Adrenal gland (tissue), 19 donors: ENCODE measurements at places on chromosomes 16 and 17. TPM values are rescaled to one million over a fixed set of nuclear protein-coding genes. Genes with fewer than 3 reads are reported as not detected.
A peak's percentile ranks its signal among the peaks of the same experiment; 100 is the strongest.

DNA sequence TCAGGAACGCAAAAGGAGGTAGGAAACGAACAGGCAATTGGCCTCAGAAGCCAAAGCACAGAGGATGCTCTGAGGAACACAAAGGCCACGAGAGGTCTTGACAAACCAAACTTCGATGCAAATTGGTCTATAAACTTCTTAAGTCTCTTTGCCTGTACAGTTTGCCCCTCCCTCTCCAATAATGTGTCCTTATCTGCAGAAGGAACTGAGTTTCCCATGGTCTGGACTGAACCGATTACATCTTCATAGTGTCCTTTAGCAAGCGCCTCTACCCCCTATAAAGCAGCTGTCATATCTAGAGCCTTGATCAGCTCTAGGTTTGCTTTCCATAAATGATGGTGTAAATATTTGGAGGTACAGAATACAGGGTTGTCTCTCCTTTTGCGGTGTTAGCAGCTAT is 3.1 kb upstream of the CDRT4 start:
- no peaks in the 10 kb centered on the region for H3K27me3 ChIP-seq
- H3K4me1 ChIP-seq, result no peaks in the 10 kb centered on the region
- H3K27ac ChIP-seq, result no peak overlapping the region
- H3K36me3 ChIP-seq, result no peaks in the 10 kb centered on the region
- H3K4me3 ChIP-seq, result no peak overlapping the region
- DNase-seq, result no peak

DNA sequence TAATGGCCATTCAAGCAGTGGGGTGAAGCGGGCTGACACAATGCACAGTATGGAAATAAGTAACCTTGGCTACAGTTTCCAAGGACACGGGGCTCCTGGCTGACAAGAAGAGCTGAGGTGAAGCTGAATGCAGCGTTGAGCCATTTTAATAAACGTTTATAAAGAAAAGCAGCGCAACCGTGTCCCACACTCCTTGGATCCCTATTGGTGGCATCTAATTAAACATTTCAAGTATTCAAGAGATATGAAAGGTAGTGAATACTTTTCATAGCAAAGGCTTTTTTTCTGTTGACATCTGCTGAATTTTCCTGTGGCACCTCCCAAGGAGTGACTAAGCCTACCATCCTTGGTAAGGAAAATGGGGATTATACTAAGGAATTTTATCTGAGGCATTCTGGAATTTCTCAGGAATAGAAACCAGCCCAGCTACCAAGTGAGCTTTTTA is 26.5 kb downstream of the DUSP14 start:
- H3K27me3 ChIP-seq, result no peaks in the 10 kb centered on the region
- H3K27ac ChIP-seq, result no peak overlapping the region
- peaks cover 60% of the 10 kb centered on the region for H3K36me3 ChIP-seq
- DNase-seq, result no peak
- H3K4me1 ChIP-seq, result no peaks in the 10 kb centered on the region
- H3K4me3 ChIP-seq, result no peak overlapping the region

The CD19 gene
- 0.32 TPM for total RNA-seq

GRCh38 chr17:4425398-4425797 is 8.3 kb upstream of the SPNS3 start:
- H3K36me3 ChIP-seq, result no peaks in the 10 kb centered on the region
- H3K27me3 ChIP-seq, result no peaks in the 10 kb centered on the region
- H3K4me1 ChIP-seq, result no peaks in the 10 kb centered on the region
- H3K27ac ChIP-seq, result no peak overlapping the region
- DNase-seq, result no peak

DNA sequence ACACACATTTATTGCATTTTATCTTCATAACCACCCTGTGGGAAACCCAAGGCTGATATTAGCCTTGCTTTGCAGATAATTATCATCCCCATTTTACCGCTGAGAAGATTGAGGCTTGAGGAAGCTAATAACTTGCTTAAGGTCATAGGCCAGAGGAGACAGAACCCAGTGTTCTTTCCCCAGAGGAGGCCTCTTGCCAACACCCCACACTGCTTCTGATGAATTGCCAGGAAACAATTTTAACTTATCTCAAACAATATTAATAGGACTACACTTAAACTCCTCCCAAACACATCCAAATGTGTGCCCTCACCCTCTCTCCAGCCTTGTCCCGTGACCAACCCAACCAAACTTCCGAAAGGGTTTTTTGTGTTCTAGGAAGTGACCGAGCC is 2.1 kb upstream of the SPG7 start:
- no peak for DNase-seq
- H3K27ac ChIP-seq, result peak overlapping the region; percentile 77
- H3K4me1 ChIP-seq, result peaks cover 20% of the 10 kb centered on the region
- H3K36me3 ChIP-seq, result no peaks in the 10 kb centered on the region
- no peaks in the 10 kb centered on the region for H3K27me3 ChIP-seq
- peak overlapping the region; percentile 28 for H3K4me3 ChIP-seq

GRCh38 chr16:3974751-3975150 is 94.2 kb upstream of the CREBBP start:
- no peaks in the 10 kb centered on the region for H3K27me3 ChIP-seq
- DNase-seq, result no peak
- H3K36me3 ChIP-seq, result no peaks in the 10 kb centered on the region
- no peaks in the 10 kb centered on the region for H3K4me1 ChIP-seq

The TLCD3B gene
- total RNA-seq, result 0.23 TPM

DNA sequence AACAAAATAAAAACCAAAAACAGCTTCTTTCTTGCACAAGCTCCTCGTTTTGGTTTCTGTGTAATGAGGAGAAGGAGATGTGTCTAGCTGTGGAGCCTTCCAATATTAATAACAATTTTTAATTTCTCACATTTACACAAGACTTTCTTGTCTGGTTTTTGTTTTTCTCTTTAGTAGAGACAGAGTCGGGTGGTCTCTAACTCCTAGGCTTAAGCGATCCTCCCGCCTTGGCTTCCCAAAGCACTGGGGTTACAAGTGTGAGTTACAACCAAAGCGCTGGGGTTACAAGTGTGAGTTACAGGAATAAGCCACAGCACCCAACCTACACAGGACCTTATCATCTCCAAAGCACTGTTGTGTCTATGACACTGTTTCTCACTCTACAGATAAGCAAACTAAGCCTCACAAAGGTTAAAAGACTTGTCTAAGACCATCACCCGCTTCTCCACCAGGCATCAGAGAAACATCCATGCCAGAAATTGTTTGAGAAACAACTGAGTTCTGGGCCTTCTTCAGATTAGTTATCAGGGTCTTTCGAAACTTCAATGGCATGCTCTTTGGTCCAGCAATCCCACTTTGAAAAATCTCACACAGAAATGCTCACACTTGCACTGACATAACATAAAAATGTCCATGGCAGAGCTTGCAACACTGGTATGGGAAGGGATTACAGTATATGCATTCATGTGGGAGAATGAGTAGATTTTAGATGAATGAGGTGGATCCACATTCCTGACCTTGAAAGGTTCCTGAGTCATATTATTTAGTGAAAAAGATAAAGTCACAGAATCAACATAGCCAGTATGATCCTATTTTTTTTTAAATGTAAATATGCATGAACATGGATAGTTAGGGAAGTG is 3.9 kb downstream of the ABAT start:
- no peak for DNase-seq
- H3K27me3 ChIP-seq, result no peaks in the 10 kb centered on the region
- H3K36me3 ChIP-seq, result no peaks in the 10 kb centered on the region
- H3K4me1 ChIP-seq, result peaks cover 16% of the 10 kb centered on the region
- no peak overlapping the region for H3K27ac ChIP-seq

DNA sequence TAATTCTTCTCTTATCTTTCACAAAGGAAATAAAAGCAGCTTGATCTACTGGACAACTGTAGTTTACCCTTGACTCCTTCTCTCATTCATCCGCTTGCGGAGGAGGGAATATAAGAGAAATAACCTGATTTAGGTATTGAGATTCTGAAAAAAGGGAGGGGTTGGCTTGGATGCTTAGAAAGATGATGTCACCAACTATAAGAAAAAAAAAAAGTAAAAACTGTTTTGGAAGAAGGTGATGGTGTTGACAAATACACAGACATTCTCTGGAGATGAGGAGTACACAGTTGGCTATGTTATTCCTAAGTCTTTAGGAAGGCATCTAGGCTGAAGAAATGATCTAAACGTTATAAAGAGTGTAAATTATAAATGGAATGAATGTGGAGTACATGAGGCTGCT is 103.3 kb downstream of the TMEM114 start:
- DNase-seq, result no peak
- no peaks in the 10 kb centered on the region for H3K4me1 ChIP-seq
- H3K27me3 ChIP-seq, result no peaks in the 10 kb centered on the region
- H3K4me3 ChIP-seq, result no peak overlapping the region

- no peak for DNase-seq
- H3K36me3 ChIP-seq, result no peaks in the 10 kb centered on the region
- H3K4me1 ChIP-seq, result peaks cover 27% of the 10 kb centered on the region
- H3K27me3 ChIP-seq, result no peaks in the 10 kb centered on the region
- no peak overlapping the region for H3K4me3 ChIP-seq
- no peak overlapping the region for H3K27ac ChIP-seq
These were observed 2.6 kb downstream of the KAT2A start for GRCh38 chr17:42118545-42118944.

GRCh38 chr16:69166221-69166833 is 20.6 kb upstream of the SNTB2 start:
- H3K36me3 ChIP-seq, result no peaks in the 10 kb centered on the region
- no peak for DNase-seq
- no peaks in the 10 kb centered on the region for H3K27me3 ChIP-seq
- H3K4me1 ChIP-seq, result peaks cover 4% of the 10 kb centered on the region
- H3K27ac ChIP-seq, result no peak overlapping the region

DNA sequence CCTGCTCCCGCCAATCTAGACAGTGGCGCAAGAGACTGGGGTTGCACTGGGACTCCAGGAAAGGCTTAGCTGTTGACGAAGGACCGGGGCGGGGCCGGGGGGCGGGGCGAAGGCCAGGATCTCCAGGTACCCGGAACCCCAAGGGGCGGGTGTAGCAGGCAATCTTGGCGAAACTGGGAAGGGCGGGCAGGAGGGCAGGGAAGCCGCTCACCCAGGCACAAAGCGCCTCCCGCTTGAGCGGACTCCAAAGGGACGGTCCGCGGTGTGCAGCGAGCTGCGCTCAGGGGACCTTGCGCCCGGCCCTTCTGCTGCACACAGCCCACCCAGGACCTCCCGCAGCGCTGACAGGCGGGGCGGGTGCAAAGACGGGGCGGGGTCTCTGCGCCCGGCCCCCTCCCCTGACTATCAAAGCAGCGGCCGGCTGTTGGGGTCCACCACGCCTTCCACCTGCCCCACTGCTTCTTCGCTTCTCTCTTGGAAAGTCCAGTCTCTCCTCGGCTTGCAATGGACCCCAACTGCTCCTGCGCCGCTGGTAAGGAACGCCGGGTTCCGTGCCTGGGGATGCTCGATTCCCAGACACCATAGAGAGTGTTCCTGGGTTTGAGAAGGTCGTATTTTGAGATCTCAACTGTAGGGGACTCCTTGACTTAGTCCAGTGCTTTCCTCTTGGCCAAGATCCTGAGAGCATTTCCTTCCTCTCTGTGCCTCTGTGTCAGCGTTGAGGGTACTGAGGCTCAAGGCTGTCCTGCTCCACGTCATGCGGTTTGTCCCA is at the start of gene MT1F:
TSS of gene MT1F (plus strand) at position 405 of the 772 bp plus-strand sequence. CDS start at position 505, 100 bp downstream.
- H3K36me3 ChIP-seq, result no peaks in the 10 kb centered on the region
- peak within 1 kb of the TSS; percentile 18 for H3K4me3 ChIP-seq
- peak within 1 kb of the TSS; percentile 50 for H3K27ac ChIP-seq
- no peaks in the 10 kb centered on the region for H3K27me3 ChIP-seq
- peak; percentile 98 for DNase-seq

The SLC6A2 gene
- 1.3 TPM for total RNA-seq

- no peak overlapping the region for H3K4me3 ChIP-seq
- H3K27me3 ChIP-seq, result no peaks in the 10 kb centered on the region
- H3K4me1 ChIP-seq, result no peaks in the 10 kb centered on the region
- no peak overlapping the region for H3K27ac ChIP-seq
These were observed 24.2 kb downstream of the SGSH start for GRCh38 chr17:80195671-80196529.

The SLFN12L gene
- total RNA-seq, result 0.69 TPM

- no peak overlapping the region for H3K4me3 ChIP-seq
- DNase-seq, result peak; percentile 93
- no peaks in the 10 kb centered on the region for H3K36me3 ChIP-seq
- peaks cover 80% of the 10 kb centered on the region for H3K4me1 ChIP-seq
- H3K27ac ChIP-seq, result no peak overlapping the region
These were observed 2.6 kb downstream of the CAMKK1 start for GRCh38 chr17:3890082-3890877.
